ENCODE measurements at places on chromosomes 7 and 10.

GRCh38 chr7:66910789-66911188, 10.2 kb upstream of the TMEM248 start:
- no peak for DNase-seq

- DNase-seq: peak; percentile 11
These were observed 31.8 kb downstream of the ZNF467 start for GRCh38 chr7:149741629-149742028.

DNA sequence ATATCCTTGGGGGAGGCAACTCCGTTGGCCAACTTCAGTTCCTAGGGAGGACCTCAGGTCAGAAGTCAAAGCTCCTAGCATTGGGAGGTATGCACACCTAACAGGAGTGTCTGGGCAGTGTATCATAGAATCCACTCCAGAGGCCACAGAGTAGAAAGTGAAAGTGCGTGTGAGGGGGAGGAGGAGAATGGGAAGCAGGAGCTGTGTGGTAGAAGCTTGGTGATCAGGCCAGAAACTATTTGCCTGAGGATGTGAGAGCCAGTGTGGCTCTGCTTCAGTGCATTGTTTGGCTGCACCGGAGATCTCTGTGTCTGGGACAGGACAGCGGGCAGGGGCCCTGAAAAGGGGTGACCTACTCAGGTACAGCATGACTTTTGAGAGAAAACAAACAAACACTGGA, 557.4 kb upstream of the VSTM2A start:
- DNase-seq: no peak

- no peak for DNase-seq
These were observed 222.0 kb downstream of the SKAP2 start for GRCh38 chr7:26642416-26642815.

DNA sequence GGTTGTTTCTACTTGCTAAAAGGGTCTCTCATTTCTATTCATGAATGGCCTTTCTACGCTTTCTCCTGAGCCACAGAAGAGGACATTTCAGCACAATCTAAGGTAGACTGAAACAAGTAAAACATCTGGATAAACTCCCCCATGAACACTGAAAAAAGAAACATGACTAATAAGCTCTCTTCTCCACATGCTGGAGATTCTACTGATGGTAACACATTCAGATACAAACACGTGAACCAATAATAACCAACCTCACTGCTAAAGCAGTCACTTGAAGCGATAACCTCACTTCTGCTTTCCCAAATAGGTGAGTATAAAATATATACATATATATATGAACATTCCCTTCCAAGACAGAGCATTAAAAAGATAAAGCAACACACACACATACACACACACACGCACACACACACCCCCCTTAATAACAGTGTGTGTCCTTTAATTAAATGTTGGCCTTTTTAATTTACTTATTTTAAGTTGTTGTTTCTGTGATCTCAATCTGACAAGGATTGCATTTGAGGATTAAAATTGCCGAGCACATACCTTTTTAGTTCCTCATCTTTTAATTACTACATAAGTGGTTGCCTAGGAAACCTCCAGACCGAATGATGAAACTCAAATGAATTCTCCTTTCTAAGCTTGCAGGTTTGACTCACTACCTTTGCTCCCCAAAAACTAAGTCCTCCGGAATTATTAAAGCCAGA, 292.4 kb upstream of the KLF14 start:
- no peak for DNase-seq

GRCh38 chr7:81484261-81484660, 285.6 kb downstream of the HGF start:
- DNase-seq: peak; percentile 76

DNA sequence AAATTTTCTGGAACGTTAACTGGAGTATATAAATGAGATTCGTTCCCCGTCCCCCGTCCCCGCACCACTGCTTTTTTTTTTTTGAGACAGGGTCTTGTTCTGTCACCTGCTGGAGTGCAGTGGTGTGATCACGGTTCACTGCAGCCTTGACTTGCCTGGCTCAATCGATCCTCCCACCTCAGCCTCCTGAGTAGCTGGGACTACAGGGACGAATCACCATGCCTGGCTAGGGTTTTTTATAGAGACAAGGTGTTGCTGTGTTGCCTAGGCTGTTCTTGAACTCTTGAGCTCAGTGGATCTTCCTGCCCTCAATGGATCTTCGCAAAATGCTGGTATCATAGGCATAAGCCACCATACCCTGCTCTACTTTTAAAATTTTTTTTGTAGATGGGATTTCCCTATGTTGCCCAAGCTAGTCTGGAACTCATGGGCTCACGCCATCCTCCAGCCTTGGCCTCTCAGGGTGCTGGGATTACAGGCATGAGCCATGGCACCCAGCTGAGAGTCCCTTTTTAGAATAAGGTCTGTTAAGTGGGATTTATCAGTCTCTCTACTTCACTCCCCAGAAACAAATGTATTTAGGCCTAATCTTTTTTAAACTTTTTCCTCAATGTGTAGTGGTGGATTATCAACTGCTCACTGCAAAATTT, 122.9 kb downstream of the LYZL1 start:
- DNase-seq: no peak

GRCh38 chr7:19920166-19920565, 146.7 kb upstream of the TMEM196 start:
- no peak for DNase-seq

- DNase-seq: no peak
These were observed 32.9 kb downstream of the KBTBD2 start for GRCh38 chr7:32858648-32859047.

- DNase-seq: no peak
These were observed 16.2 kb downstream of the PNLIPRP2 start for GRCh38 chr10:116636976-116637375.

DNA sequence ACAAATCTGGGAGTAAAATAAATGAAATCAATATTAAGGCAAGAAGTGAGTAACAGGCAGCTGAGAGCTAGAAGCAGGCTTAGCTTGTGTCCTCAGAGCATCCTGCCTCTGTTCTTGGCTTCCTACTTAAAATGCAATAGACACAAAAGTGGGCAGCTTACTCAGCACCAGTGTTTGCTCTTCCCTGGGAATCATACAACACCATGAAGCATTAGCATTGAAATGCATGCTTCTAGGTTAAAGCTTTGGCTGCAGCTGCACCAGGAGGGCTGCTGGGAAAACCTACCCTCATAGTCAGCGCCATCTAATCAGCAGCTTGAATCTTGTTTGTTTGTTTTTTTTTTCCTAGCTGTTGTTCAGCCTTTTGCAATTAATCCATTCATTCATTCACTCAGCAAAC, 104.2 kb upstream of the VWC2 start:
- no peak for DNase-seq

DNA sequence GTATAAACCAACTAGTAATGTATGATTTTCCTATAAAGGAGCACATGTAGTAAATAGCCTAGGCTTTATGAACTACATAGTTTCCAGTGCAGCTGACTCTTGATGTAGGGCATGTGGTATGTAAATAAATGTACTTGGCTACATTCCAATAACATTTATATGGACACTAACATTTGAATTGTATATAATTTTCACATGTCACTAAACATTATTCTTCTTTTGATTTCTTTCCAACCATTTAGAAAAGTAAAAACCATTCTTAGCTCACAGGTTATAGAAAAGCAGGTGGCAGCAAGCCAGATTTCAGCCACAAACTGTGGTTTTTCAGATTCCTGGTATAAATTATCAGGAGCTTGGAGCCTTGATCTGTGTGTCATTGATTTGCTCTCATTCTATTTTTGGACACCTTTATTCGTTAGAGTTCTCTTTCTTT, 1182.0 kb downstream of the CNTNAP2 start:
- no peak for DNase-seq

GRCh38 chr7:95503271-95504131, 17.8 kb downstream of the ASB4 start:
- no peak for DNase-seq

GRCh38 chr10:126011995-126012394, 115.6 kb downstream of the FANK1 start:
- no peak for DNase-seq

DNA sequence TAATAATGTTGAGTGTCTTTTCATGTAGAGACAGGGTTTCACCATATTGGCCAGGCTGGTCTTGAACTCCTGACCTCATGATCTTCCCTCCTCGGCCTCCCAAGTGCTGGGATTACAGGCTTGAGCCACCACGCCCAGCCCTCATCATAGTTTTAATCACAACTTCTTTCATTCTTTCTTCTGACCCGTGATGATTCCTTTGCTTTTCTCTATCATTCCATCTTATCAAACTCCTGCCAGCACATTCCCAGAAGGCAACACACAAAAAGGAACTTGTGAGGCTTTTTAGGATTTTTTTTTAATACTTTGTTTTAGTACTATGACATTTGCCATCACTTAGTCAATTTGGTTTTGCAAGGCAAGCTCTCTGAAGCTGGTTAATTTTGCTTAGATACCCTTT, 77.5 kb upstream of the MEOX2 start:
- DNase-seq: no peak

DNA sequence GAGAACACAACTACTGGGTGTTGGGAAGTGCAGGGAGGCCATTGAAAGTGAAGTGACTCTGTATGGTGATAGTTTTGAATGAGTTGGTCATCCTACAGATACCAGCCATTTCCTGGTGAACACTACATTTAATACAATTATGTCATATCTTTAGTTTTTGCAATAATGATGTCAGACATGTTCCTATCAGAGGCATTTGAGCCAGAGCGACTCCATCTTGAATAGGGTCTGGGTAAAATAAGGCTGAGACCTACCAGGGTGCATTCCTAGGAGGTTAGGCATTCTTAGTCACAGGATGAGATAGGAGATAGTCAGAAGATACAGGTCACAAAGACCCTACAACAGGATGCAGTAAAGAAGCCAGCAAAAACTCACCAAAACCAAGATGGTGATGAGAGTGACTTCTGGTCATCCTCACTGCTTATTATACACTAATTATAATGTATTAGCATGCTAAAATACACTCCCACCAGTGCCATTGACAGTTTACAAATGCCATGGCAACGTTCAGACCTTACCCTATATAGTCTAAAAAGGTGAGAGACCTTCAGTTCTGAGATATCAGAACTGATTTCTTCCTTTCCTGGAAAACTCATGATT, 28.2 kb downstream of the ADK start:
- no peak for DNase-seq

DNA sequence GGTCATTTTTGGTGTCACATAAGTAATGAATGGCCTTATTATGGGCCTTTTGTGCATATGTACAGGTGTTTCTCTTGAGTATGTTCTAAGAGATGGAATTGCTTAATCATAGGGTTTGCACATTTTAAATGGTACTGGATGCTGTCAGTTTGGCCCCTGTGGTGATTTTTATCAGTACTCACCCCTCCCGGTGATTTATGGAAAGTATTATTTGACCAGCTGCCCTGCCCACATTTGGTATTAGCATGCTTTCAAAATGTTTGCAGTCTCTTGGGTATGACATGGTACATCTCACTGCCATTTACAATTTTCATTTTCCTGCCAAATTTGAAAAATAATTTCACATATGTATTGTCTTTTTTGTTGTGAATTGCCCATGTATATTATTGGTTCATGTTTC, 427.7 kb downstream of the LRMDA start:
- DNase-seq: no peak

DNA sequence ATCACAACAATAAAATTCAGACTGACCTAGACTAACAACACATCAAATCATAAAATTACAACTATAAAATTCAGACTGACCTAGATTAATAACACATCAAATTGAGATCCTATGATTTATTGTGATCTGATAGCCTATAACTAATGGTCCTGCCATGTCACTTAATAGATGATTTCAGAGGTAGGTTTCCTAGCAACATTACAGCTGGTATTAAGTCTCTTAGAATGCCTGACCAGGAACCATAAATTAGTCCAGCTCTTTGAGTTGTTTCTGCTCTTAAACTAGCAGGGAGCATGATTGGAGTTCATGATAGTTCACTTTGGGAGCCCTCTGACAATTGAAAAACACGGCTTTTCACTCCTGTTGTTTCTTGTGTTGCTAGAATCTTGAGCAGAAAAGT, 318.9 kb downstream of the BMPER start:
- DNase-seq: no peak

DNA sequence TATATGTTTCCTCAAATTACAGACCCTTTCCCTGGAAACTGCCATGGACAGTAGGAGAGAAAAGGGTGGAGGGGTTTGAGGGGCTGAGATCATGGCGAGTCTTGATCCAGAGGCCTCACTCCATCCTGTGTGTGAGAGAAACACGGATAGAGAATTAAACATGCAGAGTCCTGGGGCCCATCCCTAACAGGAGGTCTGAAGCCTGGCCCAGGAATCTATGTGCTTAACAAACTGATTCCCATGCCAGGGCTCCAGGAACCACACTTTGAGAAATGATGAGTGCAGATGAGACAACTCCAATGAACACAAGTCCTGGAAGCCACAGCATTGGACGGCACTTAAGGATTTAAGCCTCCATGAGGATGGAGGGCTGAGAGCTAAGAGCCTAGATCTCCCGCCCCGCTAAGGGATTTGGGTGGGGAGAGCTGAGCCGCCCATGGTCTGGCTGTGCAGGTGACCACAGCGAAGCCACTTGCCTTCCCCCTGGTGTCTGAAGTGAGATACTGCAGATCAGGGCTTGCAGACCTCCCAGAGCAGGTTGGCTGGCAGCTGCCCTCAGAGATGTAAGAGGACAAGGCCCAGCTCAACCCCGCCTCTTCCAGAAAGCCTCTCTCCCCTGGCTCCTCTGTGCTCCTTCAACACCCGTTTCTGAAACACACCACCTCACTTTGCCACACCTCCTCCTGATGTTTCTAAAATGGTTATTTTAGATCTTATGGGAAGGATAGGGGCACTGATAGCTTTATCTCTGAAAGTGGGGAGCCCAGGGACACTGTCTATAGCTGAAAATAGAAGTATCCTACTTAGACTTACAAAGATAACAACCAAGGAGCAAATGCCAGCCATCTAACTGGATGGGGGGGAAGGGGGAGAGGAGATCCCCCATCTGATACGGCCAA, 24.8 kb upstream of the EIF5AL1 start:
- DNase-seq: peak; percentile 40

DNA sequence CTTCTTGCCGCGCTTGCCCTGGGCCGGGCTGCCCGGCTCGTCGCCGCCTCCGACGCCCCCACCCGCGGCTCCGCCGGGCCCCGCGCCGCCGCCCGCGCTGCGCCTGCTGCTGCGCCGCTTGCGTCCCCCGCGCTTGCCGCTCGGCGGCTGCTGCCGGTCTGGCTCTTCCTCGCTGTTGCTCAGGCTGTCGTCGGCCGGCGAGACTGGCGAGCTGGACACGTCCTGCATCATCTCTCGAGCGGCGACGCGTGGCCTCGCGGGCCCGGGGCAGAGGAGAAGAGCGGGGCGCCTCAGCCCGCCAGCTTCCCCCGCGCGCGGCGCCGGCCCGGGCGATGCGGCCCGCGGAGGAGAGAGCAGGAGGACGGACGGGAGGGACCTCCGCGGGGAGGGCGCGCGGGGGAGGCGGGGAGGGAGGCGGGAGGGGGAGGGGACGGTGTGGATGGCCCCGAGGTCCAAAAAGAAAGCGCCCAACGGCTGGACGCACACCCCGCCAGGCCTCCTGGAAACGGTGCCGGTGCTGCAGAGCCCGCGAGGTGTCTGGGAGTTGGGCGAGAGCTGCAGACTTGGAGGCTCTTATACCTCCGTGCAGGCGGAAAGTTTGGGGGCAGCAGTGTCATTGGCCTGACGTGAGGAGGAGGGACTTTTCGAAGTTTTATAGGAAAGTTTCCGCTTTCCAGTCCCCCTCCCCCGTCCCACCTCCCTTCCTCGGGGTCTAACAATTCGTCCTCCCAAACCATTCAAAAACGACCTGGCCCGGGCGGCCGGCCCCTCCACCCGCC, at the start of gene TWIST1:
Gene TWIST1, minus strand, starts transcription at position 546 of the 779 bp plus-strand sequence. Its CDS starts 315 bp downstream, at position 231.
- peak; percentile 98 for DNase-seq

All from GM04504 (cell line).